ENCODE measurements at places on chromosomes 5 and 9.

GRCh38 chr5:180173198-180173544, 35.8 kb downstream of the RASGEF1C start:
- no peak for DNase-seq

- DNase-seq = no peak
Measured at GRCh38 chr5:154944716-154945115, 3.8 kb downstream of the MRPL22 start.

- no peak for DNase-seq
Measured at GRCh38 chr5:126864042-126864688, 87.2 kb downstream of the LMNB1 start.

DNA sequence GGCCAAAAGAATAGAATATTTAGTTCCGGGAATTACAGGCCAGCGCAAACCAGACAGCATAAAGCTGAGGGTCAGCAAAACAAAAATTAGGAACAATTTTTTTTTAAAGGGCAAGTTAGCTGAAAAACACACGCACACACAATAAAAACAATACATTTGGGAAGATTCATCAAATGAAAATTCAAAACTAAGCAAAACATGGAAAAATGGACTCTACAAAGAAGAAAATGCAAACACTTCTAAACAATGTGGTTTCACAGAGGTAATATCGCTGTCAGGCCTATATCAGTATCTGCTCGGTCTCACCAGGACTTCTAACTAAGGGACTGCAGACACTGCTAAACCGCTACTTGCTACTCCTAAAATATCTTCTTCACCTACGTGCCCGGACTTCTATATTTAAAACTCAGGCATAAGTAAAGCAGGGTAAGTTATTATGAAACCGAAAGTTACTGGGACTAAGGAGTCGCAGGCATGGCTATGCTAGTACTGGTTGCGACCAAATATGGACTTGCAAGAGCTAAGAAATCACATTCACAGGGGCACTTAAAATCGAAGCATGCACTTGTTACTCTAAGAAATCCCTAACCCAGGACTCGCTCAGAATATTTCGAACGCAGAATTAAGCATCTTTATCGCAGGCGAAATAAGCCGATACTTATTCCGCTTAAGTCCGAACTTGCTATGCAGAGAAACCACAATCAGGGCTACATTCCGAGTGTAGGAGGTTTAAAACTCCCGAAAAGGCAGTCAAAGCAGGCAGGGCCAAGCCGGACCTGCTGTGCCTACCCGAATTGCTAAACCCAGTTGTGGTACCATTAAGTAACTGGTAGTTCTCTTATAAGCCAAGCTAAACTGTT, 2.3 kb downstream of the ANXA2R start:
- DNase-seq = no peak
